CD4-positive, alpha-beta T cell treated with Interleukin-17A for 4 hours (primary cell): ENCODE measurements at places on chromosomes 5 and 9.

DNA sequence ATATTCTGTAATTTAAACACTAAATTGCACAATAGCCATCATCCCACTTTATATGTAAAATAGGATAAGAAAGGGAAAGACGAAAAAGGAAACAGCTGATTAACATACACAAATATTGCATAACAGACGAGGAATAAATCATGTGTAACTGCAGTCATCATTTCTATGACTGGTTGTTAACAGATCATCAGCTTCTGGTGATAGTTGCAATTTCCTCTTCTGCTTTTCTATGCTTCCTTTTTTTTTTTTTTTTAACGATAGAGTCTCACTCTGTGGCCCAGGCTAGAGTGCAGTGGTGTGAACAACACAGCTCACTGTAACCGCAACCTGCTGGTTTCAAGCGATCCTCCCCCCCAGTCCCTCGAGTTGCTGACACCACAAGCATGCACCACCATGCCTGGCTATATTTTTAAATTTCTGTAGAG lies 22.5 kb upstream of the JAKMIP2 start:
- DNase-seq: no peak

DNA sequence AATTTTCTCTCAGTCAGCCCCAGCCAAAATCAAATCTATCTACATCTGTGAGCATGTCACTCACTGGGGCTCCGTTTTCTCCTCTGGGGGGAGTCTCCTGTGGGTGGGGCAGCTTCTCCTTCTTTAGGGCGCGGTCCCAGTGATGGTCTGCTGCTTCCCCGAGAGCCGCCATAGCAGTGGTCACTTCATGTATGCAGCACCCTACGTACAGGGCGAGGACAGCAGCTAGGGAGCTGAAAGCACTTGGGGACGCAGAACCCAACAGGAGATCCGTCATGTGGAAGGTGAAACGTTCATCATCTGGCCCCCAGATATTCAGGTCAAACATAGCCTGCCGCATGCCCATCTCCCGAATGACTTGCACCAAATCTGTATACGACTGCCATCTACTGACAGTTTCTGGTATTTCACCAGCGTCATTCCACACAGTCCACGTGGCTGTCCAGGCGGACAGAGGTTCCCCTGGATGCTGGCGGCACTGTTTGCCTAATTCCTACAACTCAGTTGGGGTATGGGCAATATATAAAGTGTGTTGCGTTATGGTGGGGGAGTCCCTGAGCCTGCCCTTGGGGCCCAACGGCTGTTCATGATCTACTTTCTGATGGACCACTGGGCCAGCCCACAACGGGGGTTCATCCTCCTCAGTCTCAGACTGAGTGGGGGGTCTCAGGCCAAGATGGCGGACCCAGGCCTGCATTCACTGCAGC lies 795.0 kb downstream of the EFNA5 start:
- no peak for DNase-seq

DNA sequence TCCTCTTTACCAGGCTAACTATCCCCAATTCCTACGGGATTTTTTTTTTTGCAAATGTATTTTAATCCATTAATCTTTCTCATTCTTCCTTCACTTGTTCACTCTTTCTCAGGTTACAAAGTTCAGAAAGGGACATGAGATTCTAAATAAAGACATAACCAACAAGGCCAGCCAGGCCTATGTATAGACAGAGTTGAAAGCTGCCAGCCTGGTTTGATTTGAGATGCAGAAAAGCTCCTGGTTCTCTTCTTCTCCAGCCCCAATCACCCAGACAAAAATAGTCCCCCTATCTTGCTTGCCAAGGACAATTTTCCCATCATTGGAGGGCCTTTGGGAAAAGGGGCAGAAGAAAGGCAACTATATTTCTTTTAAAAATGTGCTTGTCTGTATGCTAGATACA lies 398.8 kb downstream of the NFIB start:
- no peak for DNase-seq

DNA sequence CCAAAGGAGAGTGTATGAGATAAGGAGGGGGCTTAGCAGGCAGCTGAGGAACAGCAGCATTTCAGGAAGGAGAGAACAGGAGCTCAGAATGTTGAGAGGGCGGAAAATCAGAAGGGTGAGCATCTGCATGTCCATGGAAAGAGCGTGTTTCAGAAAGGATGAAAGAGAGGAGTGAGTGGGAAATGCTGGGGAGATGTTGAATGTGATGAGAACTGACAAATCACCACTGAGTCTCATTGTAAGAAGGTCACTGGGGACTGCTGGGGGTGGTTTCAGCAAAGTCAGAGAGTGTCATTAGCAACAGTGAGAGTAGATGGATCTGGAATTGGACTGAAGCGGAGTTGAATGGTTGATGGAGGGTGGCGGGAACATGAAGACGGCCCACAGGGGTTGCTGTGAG lies 65.8 kb downstream of the ANKRD33B start:
- no peak for DNase-seq

GRCh38 chr5:110736753-110737152 lies 2.1 kb upstream of the SLC25A46 start:
- no peak for DNase-seq

GRCh38 chr9:89001917-89002540 lies 10.8 kb downstream of the S1PR3 start:
- DNase-seq: no peak

DNA sequence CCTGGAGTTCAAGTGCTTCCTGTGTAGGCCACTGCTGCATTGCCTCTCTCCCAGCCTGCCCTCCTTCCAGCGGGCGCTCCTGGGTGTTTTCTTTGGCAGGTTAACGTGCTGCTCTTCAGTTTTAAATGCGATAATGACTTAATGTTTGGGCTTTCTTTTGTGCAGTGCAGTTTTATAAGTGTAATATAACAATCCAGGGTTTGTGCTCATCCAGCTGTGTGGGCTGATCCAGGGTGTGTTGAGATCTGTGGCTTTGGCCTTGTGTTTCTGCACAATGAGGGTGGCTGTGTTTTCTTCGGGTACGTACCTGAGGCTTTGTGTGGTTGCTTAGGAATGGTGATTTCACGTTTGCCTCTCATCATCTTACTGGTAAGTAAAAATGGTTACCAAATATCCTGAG lies 50.6 kb downstream of the PCSK5 start:
- DNase-seq: no peak

DNA sequence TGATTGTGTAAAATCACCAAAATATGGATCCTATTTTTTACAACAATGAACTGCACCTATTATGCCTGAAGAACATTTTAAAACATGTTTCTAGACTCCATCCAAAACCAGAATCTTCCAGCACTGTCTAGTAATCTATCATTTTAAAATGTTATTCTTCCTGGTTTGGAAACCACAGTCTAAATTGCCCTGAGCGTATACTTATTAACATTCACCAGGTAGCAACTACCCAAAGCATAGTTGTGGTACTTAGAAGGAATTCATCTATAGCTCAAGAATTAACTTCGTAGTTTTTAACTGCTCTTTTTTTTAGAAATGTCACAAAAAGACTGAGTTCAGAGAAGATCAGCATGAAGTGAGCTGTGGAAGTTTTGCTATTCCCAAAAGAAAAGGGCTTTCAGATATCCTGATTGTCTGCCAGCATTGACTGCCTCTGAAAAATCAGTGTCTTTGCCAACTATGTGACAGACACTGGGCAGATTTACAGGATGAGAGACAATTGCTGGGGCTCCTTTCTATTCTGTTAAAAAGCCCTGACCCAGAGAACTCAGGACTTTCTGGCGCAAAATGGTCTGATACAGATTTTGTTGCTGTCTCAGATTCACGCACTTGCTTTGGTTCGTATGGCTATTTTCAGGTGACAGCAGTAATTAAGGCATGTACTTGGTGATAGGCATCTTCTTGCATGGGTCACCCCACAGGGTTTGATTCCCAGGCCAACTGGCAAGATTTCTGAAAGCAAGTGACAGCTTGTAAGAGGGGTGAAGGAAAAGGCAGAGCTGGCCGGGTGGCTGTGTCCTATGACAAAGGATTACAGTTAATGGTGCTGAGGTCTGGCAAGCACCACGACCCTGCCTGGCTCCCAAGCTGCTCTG lies 152.5 kb upstream of the RAI14 start:
- no peak for DNase-seq

DNA sequence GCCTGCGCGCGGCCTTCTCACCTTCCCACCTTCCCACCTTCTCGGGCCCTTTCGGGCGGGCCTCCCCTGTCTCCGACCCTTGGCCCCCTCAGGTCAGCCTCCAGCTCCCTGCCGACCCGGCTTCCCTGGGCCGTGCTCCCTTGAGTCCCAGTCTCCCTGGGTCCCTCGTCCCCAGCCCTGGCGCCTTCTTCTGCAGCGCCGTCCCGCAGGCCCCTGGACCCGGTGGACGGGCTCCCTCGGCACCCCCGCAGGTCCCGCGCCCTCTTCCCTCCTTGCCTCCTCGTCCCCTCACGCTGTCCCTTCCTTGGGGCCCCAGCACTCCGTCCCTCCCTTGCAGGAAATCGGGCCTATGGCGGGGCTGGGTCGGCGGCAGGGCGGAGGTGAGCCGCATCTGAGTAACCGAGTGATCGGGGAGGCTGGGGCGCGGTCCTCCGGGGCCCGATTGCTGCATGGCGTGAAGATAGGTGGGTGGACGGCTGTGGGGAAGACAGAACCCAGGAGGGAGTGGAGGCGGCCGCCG lies 7.6 kb downstream of the ARPC5L start:
- DNase-seq: peak; percentile 48

GRCh38 chr9:126306071-126306647 lies 20.5 kb upstream of the MVB12B start:
- no peak for DNase-seq

- no peak for DNase-seq
Measured at GRCh38 chr9:108056805-108057386, 567.3 kb upstream of the KLF4 start.

- no peak for DNase-seq
Measured at GRCh38 chr5:65800775-65801174, 78.8 kb downstream of the NLN start.

DNA sequence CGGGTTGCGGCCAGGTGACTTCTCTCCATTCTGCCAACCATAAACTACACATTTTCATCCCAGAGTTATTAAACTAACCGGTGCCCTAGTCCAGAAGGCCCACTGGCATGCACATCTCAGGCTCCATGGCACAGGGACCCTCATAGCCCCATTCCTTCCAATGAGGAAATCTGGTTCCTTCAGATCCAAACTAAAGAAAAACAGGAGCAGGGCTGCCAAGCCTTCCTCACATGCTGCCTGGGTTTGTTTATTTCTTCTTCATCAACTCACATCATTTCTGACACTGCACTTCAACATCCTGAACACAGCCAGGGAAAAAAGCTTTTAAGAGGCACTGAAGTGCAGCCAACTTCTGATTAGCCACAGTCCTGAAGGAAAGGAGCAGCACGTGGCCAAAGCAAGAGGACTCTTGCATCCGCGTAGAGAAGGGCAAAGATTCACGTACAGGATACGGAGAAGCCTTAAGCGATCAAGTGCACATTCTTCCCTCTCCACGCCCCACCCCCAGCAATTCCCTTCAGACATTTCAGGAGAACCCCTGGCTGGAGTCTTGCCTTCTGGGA lies 22.5 kb downstream of the LHFPL2 start:
- DNase-seq: no peak

DNA sequence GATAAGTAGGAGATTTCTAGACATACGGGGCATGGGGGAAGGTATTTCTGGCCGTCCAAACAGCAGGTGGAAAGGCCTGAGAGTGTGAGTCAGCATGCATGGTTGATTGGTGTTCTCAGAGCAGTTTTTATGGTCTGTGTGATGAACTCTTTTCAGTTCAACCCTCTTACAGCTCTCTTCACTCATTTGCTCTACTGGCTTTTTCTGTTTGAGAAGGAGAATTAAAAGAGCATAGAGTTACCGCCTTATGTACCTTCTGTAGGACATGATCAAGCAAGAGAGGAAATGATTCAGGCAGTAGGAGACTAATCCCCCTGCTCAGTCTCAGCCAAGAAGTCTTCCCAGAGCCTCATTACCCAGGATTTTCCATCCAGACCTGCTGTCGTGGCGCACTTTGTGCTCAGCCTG lies 92.4 kb downstream of the PRDM6 start:
- no peak for DNase-seq

DNA sequence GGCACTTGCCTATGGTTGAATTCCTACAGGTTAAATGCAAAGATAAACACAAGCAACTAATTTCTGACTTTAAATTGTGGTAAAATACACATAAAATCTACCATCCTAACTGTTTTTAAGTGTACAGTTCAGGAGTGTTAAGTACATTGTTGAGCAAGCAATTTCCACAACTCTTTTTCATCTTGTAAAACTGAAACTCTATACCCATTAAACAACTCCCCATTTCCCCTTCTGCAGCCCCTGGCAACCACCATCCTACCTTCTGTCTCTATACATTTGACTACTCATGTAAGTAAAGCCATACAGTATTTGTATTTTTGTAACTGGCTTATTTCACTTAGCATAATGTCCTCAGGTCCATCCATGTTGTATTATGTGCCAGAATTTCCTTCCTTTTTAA lies 38.5 kb upstream of the STX17 start:
- DNase-seq: no peak

- no peak for DNase-seq
Measured at GRCh38 chr9:90789862-90790261, 11.8 kb upstream of the SYK start.

DNA sequence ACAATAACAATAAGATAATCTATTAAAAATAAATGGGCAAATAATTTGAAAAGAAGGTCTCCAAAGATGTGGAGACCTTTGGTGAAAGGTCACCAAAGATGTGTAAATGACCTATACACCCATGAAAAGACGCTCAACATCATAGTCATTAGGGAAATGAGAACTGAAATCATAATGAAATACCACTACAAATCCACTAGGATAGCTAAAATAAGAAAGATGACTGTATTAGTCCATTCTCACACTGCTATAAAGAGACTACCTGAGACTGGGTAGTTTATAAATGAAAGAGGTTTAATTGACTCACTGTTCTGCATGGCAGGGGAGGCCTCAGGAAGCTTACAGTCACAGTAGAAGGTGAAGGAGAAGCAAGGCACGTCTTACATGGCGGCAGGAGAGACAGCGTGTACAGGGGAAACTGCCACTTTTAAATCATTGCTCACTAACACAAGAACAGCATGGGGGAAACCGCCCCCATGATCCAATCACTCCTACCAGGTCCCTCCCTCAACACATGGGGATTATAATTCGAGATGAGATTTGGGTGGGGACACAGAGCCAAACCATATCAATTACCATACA lies 339.6 kb downstream of the ENC1 start:
- DNase-seq: no peak

DNA sequence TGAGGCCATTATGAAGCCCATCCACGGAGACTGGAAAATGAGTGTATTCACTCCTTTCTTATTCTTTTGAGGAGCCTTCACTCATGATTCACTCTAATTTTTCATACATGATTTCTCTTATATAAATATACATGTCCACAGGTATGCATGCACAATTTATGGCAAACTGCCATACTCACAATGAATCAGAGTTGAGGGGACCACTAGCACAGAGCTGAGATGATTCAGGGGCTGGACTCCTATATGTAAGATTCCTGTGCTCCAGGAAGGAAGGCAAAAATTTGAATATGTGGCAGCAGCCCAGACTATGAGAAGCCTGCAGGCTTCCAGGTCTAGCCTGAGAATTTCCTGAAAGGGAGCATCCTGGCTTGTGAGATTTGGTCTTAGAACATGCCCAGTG lies 484.6 kb downstream of the PRELID2 start:
- no peak for DNase-seq

- DNase-seq: no peak
Measured at GRCh38 chr5:126358525-126358924, 64.7 kb upstream of the GRAMD2B start.

GRCh38 chr5:5939759-5940370 lies 438.5 kb downstream of the MED10 start:
- no peak for DNase-seq
